ENCODE measurements at places on chromosomes 2 and 18.
A peak's percentile ranks its signal among the peaks of the same experiment; 100 is the strongest.

- DNase-seq: no peak
Measured at GRCh38 chr18:50622865-50623393, 63.0 kb downstream of the MAPK4 start.

DNA sequence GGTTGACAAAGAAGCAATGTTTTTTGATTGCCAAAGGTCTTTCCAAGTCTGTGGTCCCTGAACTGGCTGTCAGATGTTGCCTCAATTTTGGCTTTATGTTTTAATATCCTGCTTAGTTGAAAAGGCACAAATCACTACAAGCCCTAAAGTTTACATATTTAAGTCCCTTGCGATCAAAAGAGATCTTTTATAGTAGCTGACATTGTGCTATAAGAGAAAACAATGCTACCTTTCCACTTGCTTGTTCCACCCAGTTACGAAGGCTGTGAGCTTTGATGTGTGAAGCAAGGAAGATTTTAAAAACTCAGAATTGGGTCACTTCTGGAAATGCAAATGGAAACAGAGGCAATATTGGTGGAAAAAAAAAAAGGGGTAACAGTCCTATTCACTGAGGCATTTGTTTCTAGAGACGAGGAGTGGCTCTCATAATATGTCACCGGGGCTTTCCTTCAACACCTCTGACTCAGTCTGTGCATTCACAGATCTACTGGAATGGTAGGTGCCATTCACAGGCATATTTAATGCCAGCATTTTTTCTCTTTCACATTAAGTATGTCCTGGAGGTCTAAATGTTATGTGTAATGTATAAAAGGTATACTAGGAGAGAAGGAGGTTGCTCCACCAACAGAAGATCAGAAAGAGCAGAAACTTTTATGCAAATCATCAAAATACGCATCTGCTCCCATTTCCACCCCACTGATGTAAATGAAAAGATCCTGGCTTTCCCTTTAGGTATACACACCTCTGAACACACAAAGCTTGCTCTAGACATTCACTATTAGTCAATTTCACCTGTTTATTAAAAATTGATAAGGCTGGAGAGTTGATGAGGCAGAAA is 91.8 kb downstream of the TGIF1 start:
- DNase-seq: no peak

- DNase-seq: no peak
Measured at GRCh38 chr2:109513749-109514588, 99.8 kb downstream of the SEPTIN10 start.

GRCh38 chr18:12625241-12625640 is 32.7 kb downstream of the SPIRE1 start:
- no peak for DNase-seq

DNA sequence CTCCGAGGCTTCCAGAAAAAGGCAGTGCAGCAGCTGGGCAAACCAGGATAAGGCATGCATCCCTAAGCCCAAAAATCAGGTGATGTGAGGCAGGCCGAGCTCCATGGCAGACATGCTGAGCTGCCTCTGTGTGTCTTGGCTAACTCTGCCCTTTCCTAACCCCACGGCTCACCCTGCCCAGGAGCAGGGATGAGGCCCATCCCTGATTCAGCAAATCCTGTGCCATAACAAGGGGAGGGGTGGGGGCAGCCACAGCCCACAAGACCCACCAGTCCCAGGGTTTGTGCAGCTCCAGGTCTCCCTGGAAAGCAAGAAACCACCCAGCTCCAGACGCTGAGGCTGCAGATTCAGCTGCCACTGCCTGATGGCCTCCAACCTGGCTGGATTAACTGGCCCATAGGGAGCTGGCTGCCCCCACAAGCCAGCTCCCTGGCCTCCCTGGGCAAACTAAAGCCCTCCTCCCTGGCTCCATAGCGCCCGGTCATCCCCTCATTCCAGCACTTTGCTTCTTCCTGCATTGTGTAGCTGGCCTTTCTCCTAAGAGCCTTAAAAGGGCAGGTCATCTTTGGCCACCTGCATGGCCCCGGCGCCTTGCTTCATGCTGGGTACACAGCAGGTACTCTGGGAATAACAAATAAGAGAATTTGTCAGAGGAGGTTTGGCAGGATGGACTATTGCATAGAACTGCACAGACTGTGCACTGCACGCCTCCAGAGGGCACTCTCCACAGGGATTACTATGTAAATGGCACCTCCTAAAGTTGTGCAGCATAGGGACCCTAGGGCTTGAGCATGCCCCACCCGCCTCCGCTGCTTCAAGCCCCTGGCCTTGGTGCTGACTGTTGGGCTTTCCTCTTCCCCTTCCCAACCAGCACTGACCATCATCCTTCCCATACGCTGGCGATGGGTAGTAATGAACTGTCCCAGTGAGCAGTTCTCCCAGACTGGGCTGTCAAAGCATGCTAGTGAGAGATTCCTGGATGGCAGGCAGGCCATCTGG is 10.7 kb downstream of the STEAP3 start:
- DNase-seq: peak; percentile 34

DNA sequence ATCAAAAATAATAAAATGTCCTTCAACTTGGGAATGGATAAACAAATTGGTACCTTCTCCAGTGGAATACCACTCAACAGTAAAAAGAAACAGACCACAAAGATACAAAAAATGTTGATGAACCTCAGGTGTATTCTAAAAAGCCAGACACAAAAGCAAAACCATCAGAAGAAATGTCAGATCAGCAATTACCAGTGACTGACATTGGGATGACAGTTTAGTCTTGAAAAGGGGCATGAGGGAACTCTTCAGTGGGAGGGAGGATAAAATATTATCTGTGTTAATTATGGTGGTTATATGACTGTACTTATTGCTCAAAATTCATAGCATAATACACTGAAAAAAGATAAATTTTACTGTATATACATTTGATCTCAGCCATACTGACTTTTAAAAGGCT is 473.0 kb downstream of the TMX3 start:
- DNase-seq: no peak

DNA sequence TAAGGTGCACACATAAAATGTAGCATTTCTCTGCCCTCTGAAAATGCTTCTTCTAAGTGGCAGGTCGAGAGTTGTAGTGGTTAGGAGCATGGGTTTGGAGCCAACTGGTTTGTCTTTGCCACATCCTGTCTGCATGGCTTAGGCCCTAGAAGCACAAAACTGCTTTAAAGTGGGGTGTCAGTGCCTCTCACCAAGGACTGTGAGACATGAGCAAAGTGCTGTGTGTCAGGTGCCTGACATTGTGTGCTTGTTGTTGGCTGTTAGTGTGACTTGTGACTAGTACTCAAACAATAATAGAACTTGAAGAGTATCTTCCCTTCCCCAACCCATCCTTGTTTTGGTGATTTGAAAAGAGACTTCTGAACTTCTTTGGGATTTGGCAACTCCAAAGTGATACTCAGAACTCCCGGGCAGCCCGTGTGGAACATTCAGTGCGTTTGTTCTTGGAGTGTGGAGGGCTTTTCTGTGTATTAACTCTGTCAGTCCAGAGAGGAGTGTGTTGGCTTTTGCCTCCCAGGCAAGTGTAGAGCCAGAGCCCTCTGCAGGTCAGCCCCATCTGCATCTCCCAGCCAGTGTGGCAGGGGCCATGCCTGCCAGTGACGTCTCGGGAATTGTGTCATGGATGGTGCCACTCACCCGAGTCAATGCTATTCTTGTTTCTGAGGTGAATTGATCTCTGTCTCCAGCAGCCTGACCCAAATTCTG is 5.0 kb downstream of the MGAT5 start:
- DNase-seq: no peak

All from RPMI8226 (cell line).